ENCODE measurements at places on chromosomes 4 and X.

GRCh38 chrX:18895189-18895951 lies 88.5 kb downstream of the PHKA2 start:
- DNase-seq: no peak

DNA sequence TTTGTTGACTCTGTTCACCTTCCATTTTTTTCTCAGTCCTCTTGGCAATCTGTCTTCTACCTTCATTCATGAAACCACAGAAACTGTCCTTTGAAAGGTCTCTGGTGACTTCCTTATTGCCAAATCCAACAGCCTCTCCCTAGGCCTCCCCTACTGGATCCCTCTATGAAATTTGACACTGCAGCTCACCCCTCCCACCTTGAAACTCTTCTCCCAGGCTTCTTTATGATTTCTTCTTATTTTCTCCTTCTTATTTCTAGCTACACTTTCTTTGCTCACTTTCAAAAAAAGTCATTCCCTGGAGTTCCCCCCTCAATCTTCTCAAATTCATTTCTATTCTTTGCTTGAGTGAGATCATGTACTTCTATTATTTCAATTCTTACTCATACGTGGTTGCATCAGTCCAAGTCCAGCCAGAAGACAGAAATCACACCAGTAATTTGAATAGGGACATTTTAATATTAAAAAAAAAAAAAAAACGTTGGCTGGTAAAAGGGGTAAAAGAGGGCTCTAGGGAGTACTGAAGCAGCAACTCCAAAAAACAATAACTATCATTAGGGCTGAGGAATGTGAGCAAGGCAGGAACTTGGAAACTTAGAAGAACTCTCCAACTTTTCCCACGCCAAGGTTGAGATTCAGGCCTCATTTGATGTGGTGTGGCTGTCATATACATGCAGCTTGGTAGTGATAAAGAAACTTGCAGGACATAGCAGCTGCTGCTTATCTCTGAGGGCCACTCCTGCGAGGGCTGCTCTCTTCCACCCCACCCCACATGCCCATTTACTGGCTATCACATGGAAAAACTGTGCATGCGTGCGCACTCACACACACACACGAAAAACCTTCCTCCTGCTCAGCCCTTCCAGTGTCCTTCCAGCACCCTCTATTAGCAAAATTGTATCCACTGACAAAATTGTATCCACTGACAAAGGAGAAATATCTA lies 169.8 kb upstream of the GALNT7 start:
- DNase-seq: no peak

GRCh38 chrX:3476973-3477372 lies 130.5 kb upstream of the MXRA5 start:
- no peak for DNase-seq

- no peak for DNase-seq
These were observed 82.2 kb upstream of the VEGFC start for GRCh38 chr4:176874721-176875445.

GRCh38 chrX:150099316-150099715 lies 161.0 kb upstream of the EOLA2 start:
- no peak for DNase-seq

DNA sequence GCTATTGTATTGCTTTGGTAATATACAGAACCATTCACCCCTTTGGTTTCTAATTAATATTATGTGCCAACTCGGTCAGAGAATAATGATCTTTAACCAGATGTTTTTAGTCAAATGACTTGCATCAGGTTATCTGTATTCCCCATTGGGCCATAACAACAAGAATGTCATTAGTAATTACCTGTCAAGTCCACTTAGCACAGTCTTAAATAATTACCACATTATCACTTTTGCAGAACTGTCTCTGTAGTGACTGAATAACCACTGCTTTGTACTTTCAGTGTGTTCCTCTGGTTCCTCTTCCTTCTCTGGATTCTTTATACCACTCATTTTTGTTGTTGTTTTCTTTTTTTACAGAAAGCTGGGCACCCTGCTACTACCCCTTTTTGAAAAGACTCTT lies 257.7 kb upstream of the SPOCK3 start:
- DNase-seq: no peak
